C1 segment of cervical spinal cord (tissue), 14 donors: ENCODE measurements at places on chromosomes 11 and 22.

- no peak for DNase-seq
Observed at GRCh38 chr11:36330411-36330810, 34.3 kb downstream of the PRR5L start.

DNA sequence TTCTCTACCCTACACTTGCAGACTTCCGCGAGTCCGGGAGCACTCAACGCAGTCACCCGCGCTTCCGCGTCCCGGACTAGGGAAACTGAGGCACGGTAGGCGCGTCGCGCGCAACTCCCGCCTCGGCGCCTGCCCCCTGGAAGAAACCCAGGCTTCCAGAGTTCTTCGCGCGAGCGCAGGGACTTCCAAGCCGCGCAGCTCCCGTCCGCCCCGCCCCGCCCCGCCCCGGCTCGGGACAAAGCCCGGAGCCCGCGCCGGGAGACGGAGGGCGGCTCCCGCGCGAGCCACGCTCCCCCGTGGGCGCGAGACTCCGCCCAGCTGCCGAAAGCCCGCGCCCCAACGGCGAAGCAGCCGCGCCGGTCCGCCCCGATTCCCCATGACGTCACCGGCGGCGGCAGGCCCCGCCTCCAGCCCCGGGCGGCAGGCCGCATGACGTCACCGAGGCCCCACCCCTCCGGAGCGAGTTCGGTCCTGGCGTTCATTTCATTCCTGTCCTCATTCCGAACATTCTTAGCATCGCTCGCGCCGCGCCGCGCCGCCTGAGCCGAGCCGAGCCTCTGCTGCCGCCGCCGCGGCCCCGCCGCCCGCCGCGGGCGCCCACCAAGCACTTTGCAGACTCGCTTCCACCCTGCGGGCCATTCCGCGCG lies at the start of gene TEAD1:
Gene TEAD1 (plus strand): TSS at position 498 of the 647 bp plus-strand sequence.
- peak; percentile 88 for DNase-seq

DNA sequence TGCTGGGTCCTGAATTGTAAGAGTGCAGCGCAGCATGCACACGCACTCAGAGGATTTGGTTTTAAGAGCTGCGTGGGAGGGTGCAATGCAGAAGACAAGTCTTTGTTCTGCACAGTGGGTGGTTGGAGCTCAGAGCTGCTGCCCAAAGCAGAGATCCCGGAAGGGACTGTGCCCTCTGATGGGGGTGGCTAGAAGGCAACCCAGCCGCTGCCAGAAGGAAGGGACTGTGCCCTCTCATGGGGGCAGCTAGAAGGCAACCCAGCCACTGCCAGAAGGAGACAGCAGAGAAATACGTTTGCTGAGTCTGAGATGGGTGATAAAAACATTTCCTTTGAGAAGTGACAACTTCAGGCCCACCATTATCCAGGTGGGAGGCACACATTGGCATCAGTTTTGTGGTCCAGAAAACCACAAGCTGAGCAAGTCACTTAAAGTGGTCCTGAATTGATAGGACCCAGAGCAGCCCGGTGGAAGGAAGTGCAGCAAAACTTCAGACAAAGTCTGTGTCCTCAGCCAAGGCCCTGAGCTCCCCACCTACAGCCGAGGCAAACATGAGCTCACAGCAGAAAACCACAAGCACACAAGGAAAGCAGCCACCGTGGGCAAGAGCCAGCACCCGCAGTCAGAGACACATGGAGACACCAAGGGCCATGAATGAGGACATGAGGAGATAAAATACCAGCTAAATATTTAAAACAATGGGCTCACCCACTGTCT lies 4.3 kb downstream of the KRTAP5-6 start:
- DNase-seq, result no peak

DNA sequence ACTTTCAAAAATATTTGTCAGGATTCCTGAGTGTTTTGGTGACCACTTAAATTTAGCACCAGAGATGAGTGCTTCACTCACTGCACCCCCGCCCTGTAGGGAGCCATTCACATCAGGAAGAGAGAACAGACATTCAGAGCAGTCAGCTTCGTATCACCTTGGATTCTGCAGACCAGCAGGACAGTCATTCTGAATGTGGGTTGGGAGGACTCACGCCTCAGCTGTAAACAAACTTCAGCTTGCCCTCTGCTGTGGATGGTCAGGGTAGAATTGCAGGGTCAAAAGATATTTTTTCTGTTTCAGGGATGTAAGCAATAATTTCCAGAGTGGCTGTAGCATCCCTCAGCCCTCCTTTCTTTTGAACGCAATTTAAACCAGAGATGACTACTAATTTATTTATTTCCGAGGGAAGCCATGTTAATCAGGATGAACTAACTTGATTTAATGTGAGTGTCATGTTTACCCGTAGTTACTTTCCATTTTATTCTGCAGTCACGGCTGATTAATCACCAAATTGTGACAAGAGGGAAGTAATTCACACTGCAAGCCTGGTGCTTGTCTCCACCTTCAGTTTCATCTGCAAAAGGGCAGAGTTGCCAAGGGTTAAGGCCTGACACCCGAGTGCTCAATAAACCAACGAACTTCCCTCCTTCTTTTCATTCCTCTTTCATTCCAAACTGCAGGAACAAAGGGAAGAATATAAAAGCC lies 174.2 kb upstream of the DDI1 start:
- DNase-seq, result no peak

DNA sequence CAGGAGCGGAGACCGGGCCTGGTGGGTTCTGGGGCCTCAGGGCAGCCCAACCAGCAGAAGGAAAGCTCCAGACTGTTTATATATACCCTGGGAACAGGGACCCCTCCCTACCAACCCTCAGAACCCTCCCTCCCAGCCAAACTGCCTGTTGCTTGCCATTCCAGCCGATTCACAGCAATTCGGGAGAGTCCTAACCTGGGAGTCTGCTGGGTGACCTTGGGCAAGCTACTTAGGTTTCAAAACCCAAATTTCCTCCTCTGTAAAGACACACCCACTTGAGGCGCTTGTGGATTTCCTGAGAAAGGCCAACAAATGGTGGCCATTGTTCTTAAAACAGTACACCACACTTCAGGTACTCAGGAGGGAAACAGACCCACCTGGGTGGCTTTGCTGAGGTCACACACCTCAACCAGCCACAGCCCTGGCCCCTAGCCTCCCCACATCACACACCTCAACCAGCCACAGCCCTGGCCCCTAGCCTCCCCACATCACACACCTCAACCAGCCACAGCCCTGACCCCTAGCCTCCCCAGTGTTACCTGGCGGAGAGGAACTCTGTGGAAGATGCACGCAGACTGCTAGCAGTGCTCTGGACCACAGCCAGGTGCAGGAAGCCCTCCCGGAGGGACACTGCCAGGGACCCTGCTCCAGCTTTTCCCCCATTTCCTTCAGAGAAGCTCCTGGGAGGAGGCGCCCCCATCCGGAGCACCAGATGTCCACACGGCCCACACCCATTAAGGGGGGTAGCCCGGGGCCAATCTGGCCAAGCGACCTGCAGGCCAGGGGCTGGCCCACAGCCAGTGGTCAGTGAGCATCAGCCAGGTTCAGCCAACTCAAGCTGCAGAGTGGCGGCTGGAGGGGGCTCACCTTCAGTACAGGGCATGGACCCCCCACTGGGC lies 6.2 kb downstream of the SHISA8 start:
- DNase-seq, result peak; percentile 61

DNA sequence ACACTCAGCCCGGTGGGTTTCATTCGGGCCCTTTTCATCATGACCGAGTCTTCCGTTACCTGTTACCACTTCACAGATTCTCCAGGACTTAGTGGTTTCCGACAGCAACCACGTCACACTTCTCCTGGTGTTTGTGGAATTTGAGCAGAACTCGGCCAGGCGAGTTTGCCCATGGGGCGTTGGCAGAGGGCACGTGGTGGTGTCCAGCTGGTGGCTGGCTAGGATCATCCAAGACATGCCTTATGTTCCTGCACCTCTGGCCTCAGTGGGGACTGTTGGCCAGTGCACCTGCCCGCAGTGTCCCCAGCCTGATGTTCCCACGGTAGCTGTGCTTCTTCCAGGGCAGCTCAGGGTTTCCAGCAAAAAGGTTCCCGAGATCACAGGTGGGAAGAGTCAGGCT lies 87.3 kb downstream of the ARHGAP8 start:
- DNase-seq, result no peak

DNA sequence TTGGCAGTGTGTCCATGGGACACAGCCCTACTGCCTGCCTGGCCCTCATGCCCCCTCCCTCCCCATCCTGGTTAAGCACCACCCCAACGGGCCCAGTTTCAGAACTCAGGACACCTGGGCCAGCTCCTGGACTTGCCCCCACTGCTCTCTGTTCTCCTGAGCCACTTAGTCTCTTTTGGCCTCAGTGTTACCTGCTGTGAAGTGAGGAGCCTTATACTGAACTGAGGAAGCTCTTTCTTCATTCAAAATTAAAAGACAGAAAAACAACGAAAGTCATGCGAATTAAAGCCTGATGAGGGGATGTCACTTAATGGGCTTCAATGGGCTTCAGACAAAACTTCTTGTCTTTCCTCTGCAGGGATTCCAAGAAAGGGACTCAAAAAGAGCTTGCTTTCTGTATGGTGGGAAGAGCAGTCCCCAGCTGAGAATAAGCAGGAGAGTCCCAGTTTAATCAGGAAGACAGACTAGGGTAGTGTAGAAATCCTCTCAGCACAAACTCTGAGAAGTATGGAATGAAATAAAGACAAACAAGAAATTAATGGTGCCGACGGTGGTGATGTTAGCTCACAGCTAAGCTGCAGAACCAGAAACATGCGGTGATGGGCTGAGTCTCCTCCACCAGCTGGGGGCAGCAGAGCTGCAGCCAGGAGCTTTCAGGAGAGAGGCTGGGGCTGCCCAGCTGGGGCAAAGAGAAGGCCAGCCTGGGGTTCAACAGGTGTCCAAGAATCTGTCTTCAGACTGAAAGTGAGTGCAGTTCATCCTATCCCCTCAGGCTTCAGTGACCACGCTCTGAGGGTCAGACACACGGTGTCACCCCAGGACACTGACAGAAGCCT lies 101.0 kb downstream of the GGTLC2 start:
- DNase-seq, result no peak

DNA sequence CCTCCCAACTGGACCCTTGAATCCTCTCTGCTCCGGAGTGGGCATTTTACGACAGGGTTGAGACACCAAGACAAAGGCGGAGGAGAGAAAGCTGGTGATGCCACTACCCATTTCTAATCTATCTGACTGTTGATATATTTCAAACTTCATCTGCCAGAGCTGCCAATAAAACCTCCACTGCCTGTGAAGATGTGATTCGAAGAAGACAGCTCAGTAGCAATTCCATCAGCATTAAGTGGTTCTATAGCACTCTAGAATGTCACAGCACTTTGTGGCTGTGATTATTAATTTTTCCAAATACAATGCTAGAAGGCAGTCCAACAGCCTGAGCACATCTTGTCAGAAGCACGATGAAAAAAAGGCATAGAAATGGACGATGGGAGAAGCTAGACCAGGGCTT lies 282.8 kb downstream of the OPCML start:
- no peak for DNase-seq

DNA sequence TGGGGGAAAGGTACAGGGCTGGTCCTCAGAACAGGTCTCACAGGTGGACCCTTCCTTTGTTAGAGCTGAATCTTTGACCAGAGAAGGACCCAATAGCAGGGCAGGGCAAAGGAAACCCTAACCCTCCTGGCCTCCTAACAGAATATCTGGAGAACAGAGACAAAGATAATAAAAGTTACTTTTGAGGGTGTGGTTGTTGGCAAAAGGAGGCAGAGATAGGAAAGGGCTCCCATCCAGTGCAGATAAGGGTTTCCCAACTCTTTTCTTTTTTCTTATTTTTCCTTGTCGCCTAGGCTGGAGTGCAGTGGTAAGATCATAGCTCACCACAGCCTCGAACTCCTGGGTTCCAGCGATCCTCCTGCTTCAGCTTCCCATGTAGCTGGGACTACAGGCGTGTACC lies 11.9 kb downstream of the PCSK7 start:
- no peak for DNase-seq

- DNase-seq, result no peak
Observed at GRCh38 chr11:72609476-72609875, 64.7 kb downstream of the PDE2A start.

DNA sequence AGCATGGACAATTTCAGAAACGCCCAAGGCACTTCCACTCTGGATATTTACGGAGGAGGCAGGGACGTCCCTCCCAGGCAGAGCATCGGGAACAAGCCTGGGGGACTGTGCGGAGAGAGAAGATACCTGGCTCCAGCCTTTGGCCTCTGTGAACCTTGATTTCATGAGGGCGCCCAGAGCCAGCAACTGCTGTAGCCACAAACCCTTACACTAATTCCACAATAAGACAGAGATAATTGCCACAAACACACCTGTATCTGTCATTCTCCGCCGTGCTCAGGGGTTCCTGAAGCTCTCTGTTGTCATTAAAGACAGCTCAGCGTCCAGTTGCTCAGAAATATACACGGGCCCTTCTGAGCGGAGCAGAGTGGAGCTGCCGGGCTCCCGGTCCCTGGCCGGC lies 1292.1 kb downstream of the TBC1D22A start:
- DNase-seq, result no peak

- peak; percentile 20 for DNase-seq
Observed at GRCh38 chr11:19723572-19724342, 11.1 kb downstream of the NAV2 start.

DNA sequence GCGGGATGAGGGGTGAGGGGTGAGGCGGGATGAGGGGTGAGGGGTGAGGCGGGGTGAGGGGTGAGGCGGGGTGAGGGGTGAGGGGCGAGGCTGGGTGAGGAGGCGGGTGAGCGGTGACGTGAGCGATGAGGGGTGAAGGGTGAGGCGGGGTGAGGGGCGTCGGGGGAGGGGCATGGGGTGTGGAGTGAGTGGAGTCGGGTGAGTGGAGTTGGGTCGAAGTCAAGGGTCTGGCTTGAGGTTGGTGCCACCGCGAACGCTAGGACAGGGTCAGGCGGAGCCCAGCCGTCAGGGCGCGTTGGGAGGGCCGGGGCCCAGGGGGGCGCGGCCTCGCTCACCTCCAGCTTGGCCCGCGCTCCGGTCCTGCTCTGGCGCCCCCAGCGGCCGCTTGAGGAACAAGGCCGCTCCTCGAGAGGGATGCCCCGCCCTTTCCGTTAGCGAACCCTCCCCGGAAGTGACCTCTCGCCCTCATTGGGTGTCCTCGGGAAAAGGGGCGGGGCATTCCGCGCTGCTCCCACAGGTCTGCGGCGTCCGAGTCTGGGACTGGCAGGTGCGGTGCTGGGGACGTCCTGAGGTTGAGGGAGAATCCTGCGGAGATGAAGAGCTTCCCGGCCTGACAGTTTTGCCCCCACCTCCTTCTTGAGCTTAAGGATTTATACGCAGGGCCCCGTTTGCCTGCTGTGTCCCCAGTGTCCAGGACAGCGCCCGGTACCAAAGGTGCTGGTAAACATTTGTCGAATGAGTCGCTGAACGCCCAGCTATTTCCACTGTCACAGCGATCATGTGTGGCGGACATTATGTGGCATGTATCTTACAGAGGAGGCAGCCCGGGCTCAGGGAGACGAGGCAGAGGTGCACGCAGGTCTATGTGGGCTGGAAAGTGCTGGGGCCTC lies at the start of gene SYCE3:
Gene SYCE3 (minus strand): TSS at position 397 of the 890 bp plus-strand sequence. CDS start 6,514 bp downstream, outside the sequence.
- DNase-seq, result peak; percentile 89

GRCh38 chr11:134537941-134538340 lies 125.9 kb upstream of the B3GAT1 start:
- DNase-seq, result no peak

DNA sequence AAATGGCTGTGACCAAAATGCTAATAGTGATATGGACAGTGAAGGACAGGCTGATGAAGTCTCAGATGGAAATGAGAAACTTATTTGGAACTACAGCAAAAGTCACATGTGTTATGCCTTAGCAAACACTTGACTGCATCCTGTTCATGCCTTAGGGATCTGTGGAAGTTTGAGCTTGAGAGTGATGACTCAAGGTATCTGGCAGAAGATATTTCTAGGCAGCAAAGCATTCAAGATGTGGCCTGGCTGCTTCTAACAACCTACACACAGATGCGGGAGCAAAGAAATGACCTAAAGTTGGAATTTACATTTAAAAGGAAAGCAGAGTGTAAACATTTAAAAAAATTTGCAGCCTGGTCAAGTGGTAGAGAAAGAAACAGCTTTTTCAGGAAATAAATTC lies 28.1 kb upstream of the CD81 start:
- DNase-seq, result no peak

GRCh38 chr11:2265396-2265795 lies 5.0 kb downstream of the ASCL2 start:
- no peak for DNase-seq
